ENCODE measurements at places on chromosomes 1 and 21.

- DNase-seq: no peak
Measured at GRCh38 chr1:27306892-27307761, 14.8 kb upstream of the TMEM222 start.

- no peak for DNase-seq
Measured at GRCh38 chr1:207112616-207113296, 8.7 kb downstream of the C4BPA start.

DNA sequence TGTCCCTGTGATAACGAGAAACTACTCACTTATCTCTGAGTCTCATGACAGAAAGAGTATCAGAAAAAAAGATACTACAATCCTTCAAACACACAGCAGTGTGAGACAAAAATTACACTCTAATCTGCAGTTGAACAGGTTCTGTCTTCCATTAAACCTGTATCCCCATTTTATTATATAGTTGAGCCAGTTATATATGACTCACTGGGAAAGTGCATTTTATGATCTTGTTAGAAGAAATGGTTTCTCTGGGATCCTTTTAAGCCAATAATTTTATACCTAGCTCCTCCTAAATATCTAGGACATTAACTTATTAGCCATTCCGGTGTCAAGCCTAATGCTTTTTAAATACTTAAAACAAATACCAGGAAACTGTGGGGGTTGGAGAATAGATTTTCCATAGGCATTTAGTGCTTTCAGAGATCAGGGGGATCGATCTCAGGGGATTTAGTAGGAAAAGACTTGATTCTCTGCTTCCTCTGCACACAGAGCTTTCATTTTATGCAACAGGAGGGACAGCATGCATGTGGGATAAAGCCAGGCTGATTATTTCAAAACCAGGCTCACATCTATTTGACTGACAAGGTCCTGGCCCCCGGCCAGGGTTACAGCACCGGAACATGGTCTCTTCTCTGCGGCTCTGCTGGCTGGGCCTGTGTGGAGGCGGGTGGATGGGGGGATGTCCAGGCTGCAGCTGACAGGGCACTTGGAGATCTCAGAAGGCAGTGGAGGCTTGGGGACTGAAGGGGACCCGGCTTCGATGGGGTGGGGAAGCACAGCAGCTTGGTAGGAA lies 310.6 kb downstream of the DISC1 start:
- DNase-seq: peak; percentile 50

DNA sequence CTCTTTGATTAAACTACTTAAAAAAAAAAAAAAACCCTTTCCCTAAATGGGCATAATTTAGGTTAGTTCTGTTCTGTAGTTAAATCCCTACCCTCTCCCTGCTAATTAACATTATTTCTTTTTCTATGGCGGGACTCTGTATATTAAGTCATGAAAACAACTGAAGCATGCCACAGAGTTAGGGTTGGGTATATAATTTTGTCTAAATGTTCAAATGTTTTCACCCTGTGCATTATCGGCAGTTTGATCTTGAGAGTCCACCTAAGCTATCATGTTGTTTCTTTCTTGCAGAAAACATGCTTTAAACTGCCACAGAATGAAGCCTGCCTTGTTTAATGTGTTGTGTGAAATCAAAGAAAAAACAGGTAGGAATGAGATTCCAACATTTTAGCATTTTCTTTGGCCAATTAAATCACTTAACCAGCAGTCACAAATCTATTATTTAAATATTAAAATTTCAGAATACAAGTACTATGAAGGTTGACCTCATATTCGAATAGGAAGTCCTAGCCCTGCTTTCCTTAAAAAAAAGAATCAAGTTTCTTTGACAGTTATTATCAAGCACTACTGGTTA lies 4.0 kb downstream of the PBX1 start:
- DNase-seq: no peak

DNA sequence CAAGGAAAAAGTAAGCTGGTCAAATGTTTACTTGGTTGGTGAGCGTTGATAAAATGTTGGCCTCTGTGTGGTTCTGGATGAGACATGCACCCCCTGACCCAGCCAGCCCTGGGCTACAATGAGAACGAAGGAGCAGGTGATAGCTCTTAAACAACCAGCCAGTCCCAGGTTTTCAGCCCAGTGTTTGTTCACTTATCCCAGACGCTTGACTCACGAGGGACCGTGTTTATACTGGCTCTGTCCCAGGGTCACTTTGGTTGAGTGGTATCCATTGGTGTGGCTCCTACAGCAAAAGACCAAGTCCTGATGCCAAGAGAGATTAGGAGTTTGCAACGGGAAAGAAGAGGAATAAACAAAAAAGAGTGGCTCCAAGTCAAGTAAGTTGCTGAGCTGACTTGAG lies 86.9 kb downstream of the KCNJ15 start:
- DNase-seq: peak; percentile 73
